Activated T-helper 1 cell treated with Interleukin-2 at 50 U/mL for 16 hours (primary cell): ENCODE measurements at places on chromosomes 2 and 18.

GRCh38 chr18:57589161-57589560, 2.7 kb upstream of the FECH start:
- DNase-seq = no peak

DNA sequence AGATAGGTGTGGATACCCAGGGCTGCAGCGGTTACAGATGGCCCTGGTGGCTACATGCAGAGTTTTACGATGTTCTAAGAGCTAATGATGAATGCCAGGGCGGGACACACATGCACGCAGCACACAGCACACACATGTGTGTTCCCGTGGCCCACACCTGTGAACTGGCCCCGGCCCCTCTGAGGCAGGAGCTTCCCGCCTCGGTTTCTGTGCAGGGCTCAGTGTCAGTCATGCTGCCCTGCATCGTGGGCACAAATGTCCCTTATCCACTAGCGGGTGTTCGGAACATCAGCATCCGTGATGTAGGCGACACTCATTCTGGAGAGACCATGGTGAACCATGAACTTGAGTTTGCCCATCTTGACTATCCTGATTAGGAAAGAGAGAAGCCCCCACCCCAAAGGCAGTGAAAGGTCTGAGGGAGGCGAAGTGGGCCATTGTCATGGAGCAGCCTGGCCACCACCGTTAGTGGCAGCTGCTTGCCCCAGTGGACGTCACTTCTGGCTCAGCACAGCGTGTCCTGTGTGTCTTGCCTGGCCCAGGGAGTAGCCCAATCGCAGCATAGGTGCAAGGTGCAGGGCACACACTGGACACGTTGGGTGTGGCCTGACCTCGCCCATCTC, 43.8 kb downstream of the DCDC2C start:
- no peak for DNase-seq

DNA sequence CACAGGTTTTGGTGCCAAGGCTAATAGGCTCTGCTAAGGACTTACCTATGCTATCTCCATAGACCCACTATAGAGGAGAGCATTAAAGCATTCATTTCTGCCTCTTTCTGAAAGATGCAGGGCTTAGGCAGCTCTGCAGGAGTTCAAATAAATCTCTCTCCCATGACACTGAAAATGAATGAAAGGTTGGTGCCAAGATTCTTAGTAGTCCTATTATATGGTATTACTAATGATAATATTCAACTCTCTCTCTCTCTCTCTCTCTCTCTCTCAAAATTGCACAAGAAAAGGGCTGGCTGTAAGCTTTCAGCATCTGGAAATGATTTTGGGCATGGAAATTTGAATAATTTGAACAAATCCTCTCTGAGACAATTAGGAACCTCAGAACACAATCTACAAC, 433.7 kb downstream of the MBD2 start:
- no peak for DNase-seq

GRCh38 chr2:102061286-102061699, 69.5 kb downstream of the IL1R2 start:
- no peak for DNase-seq

- no peak for DNase-seq
Measured at GRCh38 chr18:5771343-5771742, 124.0 kb downstream of the TMEM200C start.

DNA sequence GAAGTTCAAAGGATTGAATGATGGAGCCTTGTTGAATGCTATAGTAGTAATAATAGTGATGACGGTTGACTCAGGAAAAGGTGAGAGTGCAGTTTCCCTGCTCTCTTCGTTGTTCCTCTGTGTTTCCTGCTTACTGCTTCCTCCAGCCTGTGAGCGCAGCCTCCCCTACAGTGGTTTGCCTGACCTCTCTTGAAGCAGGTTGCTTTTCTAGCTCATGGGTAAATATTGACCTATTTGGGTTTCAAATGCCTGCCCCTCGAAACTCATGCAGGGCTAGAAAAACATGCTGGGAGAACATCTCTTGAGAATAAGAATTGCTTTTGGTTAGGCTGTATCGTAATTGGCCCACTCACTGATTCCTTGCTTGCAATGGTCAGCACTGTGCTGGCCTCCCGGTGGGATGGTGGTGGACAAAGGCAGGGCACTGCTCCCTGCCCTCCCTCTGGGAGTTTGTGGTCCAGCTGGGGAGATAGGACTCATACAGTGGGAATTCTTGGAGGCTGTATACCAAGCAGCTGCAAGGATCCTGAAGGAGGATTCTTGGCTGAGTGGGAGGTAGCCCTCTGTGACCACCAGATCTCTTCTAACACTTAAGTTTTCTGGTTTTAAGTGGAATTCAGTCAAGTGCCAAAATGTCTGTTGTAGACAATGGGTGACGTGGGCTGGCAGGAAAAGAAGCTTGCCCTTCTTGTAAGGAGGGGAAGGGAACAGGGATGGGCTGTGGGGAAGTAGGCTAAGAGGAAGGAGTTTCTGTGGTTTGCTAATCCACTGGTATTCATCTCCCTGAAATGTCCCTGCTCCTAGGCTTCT, 5.4 kb upstream of the RNF181 start:
- DNase-seq = no peak

DNA sequence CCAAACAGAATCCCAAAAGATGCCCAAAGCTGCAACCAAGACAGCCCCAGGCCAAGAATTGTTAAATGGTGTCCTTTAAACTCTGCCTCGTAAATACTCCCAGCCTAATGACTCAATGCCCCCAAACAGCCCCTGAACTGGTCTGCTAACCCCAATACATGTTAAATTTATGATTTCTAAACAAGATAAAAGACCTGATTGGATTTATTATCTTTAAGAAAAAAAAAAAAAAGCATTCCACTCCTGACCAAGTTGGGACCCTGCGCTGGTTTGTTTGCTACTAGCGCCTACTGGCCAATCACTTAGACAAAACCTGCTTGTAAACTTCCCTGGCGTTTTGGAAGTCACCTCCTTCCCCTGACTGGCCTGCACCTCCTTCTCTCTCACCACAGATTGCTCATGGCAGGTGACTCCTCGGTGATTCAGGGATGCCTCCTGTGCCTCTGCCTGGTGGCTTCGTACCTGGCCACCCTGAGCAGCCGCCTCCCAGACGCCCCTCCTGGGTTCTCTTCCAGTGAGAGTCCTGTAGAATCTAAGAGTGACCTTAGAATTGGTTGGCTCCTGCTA, 121.3 kb downstream of the BCL11A start:
- DNase-seq = no peak

- DNase-seq = no peak
Measured at GRCh38 chr18:35019933-35020332, 21.3 kb upstream of the MAPRE2 start.

DNA sequence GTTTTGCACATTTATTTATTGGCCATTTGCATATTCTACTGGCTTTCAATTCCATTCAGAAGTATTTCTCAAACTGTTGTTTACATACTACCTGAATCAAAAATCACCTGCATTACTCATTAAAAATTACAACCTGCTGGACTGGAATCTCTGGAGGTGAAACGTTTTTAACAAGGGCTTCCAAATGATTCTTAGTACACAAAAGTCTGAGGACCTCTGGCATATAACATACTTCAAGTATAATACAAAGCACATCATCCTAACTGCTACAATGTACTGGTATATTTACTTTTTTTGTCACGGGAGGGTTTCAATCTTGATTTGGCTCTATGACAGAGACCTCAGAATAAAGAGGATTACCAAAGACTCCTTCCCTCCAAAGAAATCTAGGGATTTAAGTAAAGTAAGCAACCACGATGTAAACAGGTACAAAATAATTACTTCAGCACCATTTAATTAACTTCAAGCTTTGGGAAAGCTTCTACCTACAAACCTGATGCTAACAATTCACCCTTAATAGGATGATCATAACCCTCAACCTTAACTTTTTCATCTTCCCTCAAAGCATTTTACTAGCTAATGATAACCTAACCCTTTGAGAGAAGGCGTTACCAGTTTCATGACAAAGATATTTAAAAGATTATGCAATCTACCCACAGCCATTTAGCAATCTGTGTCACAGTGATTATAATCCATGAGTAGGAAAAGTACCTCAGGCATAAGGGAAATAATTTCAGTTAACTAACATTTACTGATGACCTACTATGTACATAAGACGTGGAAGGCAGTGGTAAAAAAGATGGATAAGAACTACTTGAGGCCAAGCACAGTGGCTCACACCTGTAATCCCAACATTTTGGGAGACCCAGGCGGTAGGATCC, 24.7 kb downstream of the ATAD2B start:
- no peak for DNase-seq

DNA sequence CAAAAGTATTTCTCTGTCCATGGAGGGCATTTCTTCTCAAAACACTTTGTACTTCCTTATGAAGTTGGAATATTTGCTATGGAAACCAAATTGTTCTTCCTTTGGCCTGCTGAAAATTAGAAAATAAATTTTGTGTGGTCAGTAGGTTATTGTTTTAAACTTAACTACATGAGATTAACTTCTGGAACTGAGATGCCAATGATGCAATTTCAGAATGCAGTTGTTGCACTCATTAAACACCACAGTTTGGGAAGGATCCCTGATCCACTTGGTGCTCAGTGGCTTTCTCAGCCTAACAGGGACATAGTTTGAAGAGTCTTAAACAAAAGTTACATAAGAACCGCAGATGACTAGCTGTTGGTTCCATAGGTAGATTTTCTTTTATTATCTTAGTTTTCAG, 23.3 kb upstream of the IL1R1 start:
- no peak for DNase-seq

DNA sequence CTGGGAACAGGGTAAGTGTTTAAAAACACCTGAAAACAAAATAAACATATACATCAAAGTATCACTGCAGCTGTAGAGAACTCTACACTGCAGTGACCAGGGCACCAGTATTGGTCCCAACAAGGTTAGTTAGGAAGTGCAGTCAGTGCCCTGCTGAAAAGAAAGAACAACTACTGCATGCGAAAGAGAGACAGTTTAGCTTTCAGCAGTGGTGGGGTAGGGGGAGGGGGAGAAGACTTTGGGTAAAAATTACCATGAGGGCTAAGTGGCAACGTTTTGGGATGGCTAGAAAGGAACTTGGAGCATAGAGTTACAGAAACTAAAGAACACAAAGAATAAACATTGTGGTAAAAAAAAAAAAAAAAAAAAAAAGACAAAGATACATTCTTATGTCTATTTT, 112.1 kb downstream of the UPP2 start:
- no peak for DNase-seq

- no peak for DNase-seq
Measured at GRCh38 chr2:232386490-232386739, 7.9 kb downstream of the ALPP start.

DNA sequence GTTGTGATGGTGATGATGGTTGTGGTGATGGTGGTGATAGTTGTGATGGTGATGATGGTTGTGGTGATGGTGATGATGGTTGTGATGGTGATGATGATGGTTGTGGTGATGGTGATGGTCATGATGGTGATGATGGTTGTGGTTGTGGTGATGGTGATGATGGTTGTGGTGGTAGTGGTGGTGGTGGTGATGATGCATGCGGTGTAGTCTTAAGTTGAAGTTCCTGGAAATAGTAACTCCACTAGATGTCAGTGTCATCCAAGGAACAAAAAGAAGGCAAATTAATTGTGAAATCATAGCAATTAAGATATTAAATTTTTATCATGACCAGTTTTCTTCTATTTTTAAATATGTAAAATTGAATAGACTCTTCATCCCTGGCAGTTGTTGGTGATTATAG, 309.2 kb downstream of the AGAP1 start:
- no peak for DNase-seq

DNA sequence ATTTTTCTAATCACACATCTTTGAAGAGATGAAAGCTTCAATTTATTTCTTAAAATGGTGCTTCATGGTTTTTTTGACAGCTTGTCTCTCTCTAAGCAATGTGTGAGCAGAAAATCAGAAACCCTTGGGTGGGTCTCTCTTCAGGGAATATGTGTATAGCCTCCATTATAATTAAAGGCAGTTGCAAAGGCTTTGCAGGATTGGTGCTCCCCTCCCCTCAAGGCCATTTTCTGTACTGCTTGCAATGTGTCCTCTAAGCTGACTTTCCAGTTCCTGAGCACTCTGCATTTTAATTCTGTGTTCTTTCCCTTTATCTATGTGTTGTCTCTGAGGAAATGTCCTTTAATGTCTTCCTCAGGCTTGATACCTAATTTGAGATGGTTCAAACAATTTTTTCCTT, 172.6 kb downstream of the DPP4 start:
- DNase-seq = no peak

DNA sequence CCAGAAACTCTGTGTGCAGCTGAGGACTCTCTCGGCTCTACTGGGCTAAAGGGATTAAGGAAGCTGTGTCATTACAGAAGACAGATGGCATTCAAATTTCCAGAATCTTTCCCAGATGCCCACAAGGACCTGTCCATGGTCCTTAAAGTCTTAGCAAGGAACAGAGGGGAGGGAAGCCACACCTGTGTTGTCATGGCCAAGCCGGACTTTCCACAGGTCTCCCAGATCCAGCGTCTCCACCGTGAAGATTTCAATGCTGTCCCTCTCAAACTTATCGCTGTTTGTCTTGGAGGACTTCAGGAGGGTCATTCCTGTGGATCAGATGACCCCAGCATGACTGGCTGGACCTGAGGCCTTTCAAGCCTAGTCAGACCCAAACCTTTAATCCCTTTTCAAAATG, 114.5 kb downstream of the LOXHD1 start:
- no peak for DNase-seq

- no peak for DNase-seq
Measured at GRCh38 chr2:217650716-217651360, 352.0 kb downstream of the TNS1 start.

DNA sequence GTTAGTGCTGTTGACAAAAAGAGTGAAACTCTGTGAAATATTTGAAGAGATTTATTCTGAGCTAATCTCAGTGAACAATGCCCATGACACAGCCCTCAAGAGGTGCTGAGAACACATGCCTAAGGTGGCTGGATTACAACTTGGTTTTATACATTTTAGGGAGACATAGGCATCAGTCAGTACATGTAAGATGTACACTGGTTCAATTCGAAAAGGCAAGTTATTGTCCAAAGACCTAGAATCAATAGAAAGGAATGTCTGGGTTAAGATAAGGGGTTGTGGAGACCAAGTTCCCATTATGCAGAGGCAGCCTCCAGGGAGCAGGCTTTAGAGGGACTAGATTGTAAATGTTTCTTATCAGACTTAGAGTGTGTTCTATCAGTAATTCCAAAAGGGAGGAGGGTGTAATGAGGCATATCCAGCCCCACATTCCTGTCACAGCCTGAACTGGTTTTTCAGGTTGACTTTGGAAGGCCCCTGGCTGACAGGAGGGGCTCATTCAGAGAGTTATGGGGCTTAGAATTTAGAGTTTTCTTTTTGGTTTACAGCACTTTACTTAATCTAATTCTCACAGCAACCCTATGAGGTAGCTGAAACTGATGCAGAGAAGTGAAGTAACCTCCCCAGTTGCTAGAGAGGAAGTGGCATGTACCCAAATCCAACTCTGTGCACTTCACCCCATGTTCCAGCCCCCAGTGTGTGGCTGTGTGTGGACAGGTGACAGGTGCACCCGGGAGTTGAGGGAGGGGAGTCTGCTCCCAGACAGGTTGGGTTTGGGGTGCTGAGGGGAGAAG, 28.3 kb upstream of the ASAP2 start:
- no peak for DNase-seq
